Activated naive CD4-positive, alpha-beta T cell treated with anti-CD3 and anti-CD28 coated beads, Interleukin-2, amount 50 U/mL, for 16 hours (primary cell): ENCODE measurements at places on chromosomes 6 and 20.

- no peak for DNase-seq
Measured at GRCh38 chr20:9884666-9885065, 45.8 kb upstream of the PAK5 start.

DNA sequence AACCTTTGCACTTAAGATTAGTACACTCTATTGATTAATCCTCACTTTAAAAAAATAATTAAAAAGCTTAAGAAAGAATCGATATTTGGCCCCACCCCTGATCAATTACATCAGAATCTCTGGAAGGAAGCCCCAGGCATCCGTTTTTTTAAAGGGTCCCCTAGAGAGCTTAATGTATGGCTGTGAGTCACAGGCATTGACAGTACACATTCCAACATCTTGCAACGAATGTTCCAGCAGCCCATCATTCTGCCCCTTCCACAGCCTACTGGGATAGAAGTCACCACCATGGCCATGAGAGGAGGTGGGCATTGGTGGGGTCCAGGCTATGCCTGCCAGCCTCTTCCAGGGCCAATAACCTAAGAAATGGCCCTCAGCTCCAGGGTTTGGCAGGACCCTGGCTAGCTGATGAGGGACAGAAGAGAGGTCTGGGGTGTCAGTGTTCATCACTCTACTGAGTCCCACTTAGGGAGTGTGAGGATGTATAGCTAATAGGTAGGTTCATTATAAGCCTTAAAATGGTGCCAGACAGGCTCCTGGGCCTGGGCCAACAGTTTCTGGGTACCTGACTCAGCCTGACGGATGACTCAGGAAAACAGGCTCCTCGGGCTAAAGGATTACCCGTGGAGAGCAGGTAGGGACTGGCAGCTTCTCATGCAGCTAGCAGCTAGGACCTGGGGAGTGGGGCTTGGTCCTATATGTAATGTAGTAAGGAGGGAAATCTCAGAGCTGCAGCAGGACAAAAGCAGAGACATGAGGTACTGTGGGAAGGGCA lies 40.4 kb downstream of the MDGA1 start:
- no peak for DNase-seq

- DNase-seq, result no peak
Measured at GRCh38 chr20:9025643-9026042, 43.2 kb upstream of the PLCB4 start.

GRCh38 chr6:4021854-4022695 lies 56.9 kb downstream of the FAM217A start:
- DNase-seq, result no peak

GRCh38 chr20:37351689-37352607 lies 6.0 kb downstream of the SRC start:
- DNase-seq, result no peak

GRCh38 chr20:42678895-42679294 lies 510.8 kb downstream of the PTPRT start:
- DNase-seq, result no peak

DNA sequence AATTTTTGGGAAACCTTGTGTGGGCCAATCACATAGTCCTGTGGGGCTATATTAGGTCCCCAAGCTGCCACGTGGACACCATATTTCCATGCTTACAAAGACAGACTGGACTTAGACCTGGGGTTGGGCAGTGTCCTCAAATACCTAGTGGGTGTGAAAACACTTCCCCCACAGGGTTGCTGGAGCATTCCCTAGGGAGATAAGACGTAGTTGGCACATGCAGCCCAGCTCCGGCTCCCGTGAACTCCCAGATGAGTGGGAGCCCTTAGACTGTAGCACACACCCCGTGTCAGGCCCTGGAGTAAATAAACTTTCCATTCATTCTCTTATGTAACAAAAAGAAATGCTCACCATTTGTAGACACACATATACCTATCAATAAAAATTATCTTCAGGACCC lies 14.2 kb downstream of the KCNG1 start:
- no peak for DNase-seq

GRCh38 chr6:12947151-12947871 lies 230.7 kb downstream of the PHACTR1 start:
- DNase-seq, result no peak

DNA sequence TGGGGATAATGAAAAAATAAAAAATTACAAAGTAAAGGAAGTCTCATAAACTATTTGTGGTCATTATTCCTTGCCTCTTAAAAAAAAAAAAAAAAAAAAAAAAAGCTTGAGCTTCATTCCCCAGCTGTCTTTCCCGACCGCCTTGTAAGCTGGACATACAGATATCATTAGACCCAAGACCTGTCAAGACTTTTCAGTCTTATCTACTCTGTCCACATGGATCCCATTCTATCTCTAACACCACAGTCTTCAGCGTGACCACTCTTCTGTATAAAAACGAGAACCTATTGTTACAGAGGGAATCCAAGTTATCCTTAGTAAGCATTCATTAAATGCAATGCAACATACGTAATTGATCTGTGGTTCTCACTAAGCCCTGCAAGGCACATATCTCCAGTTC lies 423.5 kb downstream of the MEI4 start:
- no peak for DNase-seq

DNA sequence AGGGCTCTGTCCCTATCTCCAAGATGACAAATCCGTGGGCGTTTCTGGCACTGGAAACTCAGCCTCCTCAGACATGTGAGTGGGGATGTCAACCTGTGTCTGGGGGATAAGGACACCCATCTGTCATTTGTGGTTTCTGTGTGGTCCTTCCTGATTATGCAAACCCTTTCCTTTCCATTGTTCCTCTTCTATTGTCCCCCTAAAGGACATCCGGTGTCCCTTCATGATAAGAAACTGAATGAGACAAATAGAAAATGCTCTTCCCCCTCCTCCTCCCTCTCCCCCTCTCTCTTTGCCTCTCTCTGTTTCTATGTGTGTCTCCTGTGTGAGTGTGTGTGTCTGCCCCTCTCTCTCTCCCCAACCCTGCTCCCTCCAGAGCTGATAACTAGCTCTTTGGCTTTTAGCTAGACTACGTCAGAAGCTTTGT lies 11.5 kb upstream of the GLP1R start:
- no peak for DNase-seq

DNA sequence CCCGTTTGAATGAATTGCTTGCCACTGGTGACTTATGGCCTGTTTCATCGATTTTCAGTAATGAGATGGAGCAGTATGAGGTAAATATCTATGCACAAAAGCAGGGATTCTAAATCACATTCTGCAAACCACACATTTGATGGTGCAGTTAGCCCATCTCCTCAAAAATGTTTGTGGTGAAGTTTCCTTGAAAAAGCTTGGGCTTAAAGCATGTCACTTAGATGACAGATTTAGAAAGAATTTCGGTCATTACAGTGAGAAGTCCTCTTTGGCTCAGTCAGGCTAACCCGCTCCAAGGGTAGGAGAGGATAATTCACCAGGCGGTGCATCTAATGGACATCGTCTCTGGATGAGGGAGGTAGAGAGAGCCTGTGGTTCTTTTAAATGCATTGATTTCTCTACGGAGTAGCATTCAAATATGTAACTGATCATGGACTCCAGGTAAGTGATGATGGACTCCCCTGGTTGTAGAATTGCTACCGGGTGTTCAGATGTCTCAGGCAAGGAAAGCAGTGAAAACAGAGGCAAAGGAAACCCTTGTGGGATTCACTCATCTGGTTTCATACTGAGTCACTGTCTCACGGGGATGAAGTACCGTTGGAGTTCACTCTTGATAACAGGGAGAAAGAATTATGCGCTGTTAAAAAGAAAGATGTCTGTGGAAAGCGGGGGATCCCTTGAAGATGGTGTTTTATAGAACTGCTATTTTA lies 65.3 kb downstream of the AIG1 start:
- DNase-seq, result no peak

GRCh38 chr6:6968731-6969552 lies 138.8 kb upstream of the RREB1 start:
- DNase-seq, result no peak

GRCh38 chr20:52039790-52040189 lies 151.8 kb downstream of the ZFP64 start:
- DNase-seq, result no peak

GRCh38 chr6:24959319-24959718 lies 23.6 kb upstream of the RIPOR2 start:
- no peak for DNase-seq

- DNase-seq, result no peak
Measured at GRCh38 chr20:31560746-31561598, 44.1 kb upstream of the ID1 start.

- DNase-seq, result no peak
Measured at GRCh38 chr20:12644461-12644860, 364.3 kb upstream of the SPTLC3 start.

- no peak for DNase-seq
Measured at GRCh38 chr20:54345301-54345724, 130.1 kb upstream of the DOK5 start.
